C1 segment of cervical spinal cord (tissue), 14 donors: ENCODE measurements at places on chromosomes 5 and 9.
A peak's percentile ranks its signal among the peaks of the same experiment; 100 is the strongest.

DNA sequence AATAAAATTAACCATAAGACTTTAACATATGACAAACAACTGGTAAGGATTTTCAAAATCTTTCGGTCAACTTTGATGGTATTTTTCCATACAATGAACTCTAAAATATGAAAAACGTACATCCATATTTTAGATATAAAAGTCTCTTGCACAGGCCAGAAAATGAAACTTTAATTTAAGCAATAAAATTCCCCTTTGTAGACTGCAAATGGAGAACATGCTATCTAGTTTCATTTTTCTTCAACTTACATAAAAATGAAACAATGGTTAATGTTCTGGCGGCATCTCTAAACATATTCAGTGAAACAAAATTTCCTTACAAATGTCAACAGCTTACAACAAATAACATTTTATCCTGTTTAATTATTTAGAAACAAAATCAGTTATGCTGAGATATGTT lies 84.0 kb downstream of the USP20 start:
- DNase-seq = no peak

DNA sequence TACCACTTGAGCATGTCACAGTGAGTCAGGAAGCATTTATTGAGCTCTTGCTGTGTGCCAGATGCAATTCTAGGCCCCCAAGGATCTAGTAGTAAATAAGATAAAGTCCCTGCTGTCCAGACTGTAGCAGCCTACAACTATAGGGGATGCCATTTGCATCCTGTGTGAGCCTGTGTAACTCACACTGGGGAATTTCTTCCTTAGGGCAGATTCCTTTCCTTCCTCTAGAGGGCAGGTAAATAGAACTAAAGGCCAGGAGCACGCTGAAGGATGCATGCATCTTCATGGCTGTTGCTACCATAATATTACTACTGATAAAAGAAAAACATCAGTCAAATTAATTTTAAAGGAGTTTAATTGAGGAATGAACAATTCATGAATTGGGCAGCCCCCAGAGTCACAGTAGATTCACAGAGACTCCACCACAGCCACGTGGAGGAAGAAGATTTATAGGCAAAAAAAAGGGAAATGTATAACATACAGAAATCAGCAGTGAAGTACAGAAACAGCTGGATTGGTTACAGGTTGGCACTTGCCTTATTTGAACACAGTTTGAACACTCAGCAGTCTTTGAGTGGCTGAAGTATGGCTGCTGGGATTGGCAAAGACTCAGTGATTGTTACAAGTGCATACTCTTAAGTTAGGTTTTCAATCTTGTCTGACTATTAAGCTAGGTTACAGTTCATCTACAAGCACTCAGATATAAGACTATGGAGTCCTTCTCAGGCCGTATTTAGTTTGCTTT lies 98.9 kb downstream of the ACTL7B start:
- no peak for DNase-seq

- no peak for DNase-seq
These were observed 120.1 kb upstream of the PCA3 start for GRCh38 chr9:76644171-76644570.

DNA sequence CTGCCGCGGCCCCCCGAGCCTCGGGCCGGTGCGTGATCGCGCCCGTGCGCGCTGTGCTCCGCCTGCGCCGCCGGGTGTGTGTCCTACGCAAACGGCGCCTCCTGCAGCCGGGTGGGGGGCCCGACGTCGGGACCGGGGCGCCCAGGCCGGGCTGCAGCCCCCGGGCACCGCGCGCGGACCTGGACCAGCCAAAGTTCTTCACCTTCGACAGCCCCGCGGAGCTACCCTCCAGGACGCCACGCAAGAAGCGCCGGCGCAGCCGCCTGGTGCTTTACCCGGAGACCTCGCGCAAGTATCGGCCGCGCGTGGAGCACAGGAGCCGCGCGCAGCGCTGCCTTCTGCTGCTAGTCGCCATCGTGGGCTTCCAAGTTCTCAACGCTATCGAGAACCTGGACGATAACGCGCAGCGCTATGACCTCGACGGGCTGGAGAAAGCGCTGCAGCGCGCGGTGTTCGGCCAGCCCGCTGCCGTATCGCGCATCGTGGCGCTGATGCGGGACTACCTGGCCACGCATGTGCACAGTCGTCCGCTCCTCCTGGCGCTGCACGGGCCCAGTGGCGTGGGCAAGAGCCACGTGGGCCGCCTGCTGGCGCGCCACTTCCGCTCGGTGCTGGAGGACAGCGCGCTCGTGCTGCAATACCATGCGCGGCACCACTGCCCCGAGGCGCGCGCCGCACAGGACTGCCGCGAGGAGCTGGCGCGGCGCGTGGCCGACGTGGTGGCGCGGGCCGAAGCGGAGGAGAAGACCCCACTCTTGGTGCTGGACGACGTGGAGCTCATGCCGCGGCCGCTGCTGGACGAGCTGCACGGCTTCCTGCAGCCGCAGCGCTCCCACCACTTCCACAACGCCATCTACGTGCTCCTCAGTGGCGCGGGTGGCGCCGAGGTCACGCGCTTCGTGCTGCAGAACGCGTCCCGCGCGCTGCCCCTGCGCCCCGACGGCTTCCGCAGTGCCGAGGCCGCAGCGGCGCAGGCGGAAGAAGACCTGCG lies 1.5 kb downstream of the TOR4A start:
- DNase-seq = no peak

DNA sequence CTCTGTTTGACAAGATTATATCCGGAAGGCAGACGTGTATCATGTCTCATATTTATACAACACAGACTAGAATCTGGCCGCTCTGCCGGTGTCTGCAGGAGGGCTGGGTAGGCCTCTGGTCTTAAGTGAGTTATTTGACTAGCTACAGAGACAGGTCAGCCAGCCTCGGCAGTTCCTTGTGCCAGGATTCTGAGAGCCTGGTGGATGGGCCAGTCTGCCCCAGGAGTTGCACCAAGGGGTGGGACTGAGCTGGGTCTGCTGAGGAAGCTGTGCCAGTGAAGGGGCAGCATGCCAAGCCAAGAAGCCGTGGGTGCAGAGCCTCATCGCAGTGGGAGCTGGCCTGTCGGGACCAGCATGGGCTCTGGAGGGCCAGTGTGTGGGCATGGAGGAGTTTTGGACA lies 7.1 kb downstream of the SNX18 start:
- DNase-seq = no peak

GRCh38 chr5:124061663-124062062 lies 549.7 kb downstream of the CSNK1G3 start:
- DNase-seq = no peak

DNA sequence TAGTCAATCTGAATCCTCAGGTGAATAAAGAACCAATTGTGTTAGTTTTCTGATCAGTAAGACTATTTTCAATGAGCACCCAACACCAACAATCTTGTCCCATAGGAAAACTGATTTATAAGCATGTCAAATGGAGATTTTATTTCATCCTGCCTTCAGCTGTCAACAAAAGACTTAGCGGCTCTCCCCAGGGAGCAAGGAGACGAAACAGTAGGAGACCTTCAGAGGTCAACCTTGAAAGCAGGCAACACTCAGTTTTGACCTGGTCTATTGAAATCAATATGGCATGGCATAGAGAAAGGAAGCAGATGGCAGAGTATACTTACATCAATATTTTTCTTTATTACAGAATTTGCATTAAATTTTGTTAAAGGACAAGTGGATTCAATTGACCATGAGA lies 34.1 kb downstream of the ZNF622 start:
- DNase-seq = no peak

DNA sequence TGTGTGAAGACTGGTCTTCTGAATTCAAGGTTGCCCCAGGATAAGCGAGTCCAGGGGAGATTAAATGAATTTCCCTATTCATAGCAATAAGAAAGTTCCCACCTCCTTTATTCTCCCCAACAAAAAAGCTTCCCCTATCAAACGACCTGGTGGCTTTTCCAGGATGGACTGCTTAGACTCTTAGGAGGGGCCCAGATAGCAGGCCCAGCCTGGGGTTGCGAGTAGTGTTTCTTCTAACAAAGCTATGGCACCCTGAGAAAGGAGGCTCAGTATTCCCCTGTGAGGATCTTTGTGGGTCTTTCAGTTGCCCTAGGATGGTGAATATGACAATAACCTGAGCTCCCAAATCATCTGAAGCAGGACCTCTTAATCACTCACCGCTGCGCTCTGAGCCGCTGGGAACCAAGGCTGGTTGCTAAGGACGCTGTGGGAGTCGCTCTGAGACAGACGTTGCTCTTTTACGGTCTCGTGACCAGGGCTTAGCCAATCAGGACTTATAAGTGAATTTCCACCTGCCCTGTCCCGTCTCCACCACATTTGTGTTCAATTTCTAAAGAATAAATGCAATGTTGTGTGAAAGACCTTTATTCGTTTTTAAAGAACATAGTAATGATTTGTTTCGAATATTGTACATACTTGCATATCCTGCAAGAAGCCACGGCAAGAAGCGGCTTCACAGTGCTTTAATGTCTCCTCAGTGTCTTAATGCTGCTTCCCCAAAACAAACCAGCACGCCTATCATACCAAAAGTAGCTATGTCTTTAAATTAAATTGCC lies at the start of gene TMEM232:
TMEM232 (minus strand) TSS at position 423 of the 776 bp plus-strand sequence. CDS start 59,319 bp downstream, outside the sequence.
- peak; percentile 38 for DNase-seq

DNA sequence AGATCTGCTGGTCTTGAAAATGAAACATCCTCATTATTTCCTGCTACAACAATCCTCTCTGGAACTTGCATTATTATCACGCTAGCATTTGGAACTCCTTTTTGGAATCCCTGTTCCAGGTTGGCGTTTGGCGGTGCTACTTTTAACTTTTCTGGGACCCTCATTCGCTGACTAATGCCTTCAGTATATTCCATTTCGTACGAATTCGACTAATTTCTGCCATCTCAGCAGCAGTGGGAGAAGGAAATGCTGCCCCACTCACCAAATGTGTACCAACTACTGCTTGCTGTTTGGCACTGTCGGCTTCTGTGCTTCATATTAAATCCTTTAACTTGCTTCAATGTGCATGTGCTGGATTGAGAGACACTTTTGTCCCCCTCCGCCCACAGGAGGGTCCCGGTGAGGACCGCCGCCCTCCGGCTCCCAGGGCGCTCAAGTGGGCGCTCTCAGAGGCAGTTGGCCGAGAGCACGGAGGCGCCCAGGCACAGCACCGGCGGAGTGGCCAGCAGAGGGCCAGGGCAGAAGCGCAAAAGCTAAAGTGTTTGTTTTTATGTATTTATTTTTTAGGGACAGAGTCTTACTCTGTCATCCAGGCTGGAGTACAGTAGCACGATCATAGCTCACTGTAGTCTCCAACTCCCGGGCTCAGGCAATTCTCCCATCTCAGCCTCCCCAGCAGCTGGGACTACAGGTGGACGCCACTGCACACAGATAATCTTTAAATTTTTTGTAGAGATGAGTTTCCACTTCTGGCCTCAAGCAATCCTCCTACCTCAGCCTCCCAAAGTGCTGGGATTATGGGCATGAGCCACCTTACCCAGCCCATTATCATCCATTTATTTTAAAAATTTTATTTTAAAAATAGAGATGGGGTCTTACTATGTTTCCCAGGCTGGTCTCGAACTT lies 11.9 kb downstream of the PDE6A start:
- DNase-seq = no peak

- DNase-seq = no peak
These were observed 327.2 kb downstream of the BNC2 start for GRCh38 chr9:16543225-16543624.

GRCh38 chr5:78234804-78235203 lies 59.7 kb downstream of the AP3B1 start:
- no peak for DNase-seq

DNA sequence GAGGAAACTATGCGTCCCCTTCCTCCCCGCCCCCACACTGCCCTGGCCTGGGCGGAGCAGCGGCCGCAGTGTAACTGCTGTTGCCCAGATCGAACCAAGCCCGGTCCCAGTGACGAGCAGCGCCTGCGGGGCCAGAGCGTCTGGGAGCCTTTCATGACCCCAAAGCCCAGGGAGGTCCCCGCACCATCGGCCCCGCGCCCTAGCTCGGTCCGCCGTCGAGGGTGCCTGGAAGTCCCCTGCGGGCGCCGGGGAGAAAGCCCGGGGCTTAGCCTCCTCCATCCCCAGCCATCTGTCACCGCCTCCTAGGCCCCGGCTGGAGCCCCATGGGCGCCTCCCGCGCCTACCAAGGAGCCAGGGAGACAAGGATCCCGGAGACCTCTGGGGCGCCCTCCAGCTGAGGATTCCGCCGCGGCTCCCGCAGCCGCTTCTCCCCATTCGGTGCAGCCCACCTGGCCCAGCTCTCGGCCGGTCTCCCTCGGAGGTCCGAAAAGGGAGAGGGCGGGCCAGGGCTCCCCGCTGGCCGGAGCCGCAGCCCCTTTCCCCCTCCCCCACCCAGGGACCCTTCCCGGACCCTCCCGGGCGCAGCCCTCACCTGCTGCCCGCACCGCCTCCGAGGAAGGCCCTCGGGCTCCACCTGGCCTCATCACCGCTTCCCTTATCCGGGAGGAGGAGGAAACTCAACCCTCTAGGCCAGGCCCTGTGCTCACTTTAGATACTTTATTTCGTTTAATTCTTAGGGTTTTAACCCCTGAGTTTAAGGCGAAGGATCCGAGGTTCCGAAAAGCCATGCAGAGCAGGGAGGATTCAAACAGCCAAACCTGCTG lies 45.6 kb downstream of the APTX start:
- no peak for DNase-seq

DNA sequence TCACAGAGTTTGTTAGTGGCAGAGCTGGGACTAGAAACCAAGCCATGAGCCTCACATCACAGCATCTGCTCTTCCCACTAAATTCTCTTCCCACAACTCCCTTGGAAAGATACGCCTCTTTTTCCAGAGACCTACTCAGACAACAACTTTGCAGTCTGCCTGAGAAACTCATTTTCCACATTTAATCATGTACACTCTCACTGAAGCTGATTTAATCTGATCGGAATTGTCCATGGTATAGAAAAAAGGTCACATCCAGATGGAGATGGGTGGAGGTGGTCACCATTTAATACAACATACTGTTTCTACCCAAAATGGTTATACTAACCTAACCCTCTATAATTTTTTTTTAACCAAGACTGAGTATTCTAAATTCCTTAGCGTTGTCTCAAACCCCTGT lies 366.2 kb downstream of the ENC1 start:
- DNase-seq = no peak

DNA sequence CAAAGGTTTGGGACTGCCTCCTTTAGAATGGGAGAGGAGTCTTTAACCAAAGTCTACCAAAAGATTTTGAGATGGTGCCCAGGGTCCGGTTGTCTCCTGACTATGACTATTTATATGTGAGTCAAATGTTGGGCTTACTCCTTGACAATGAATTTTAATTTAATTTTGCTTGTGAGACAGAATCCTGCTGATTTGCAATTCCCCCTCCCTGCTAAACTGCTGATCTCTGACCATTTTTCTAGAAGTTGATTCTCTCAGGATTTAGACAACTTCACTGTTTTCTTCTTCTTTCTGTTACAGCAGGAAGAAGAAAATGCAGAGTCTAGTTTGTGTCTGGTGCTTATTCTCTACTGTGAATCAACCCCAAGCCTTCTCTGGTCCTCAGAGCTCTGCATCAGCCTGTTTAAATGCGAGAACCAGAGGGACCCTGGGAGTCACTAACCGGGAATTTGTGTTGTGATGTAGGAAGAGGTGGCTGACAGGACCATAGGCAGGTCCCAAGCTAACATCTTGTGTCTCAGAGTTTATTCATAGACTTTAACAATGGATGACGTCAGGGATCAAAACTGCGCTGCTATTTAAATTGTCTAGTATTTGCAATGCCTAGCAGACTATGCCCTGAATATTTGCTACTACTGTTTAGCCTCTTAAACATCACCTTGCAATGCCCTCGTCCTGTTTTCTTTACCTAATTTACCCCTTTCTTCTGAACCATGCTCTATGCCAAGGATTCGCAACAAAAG lies 124.0 kb upstream of the TAF11L2 start:
- no peak for DNase-seq

- DNase-seq = no peak
These were observed 213.2 kb downstream of the TMC1 start for GRCh38 chr9:72734631-72735030.
